ENCODE measurements at places on chromosomes 12 and 14.

DNA sequence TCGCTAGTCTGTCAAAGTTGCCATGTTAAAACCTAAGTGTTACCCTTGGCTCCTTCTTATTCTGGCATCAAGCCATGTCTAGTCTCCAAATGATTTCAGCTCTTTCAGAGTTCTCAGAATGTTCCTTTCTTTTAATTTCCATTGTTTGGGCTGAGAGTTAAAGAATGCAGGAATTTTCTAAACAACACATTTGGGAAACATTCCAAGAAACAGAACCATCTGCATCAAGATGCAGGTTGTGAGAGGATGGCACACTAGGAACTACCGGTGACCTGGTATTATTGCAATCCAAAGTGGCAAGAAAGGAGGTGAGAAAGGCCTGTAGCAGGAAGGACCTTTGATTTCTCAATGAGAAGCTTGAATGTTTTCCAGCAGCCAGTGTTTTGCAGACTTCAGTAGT, 30.1 kb downstream of the SLC35F4 start:
- peak; percentile 35 for DNase-seq

GRCh38 chr14:78227248-78228077, 57.3 kb downstream of the NRXN3 start:
- DNase-seq = peak; percentile 16

DNA sequence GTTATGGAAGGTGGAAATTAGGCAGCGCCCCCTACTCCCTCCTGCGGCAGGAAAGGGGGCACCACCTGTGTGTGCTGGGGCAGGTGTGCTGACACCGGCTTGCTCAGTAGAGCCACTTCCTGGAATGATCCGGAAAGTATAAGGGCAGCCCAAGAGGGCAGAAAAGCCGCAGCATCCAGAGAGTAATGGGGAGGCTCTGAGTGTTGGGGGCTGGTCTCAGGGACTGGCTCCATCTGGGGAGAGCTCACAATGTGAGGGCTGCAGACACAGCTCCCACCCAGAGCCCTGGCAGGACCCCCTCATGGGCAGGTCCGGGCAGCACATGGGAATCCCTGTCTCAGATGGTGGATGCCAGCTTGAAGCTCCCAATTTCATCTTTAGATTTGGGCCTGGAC, 187.6 kb upstream of the C14orf180 start:
- DNase-seq = no peak

GRCh38 chr14:105414456-105415371, 4.9 kb upstream of the MTA1 start:
- DNase-seq = peak; percentile 89

- DNase-seq = peak; percentile 94
Measured at GRCh38 chr12:122871851-122872780, 23.8 kb downstream of the VPS37B start.

DNA sequence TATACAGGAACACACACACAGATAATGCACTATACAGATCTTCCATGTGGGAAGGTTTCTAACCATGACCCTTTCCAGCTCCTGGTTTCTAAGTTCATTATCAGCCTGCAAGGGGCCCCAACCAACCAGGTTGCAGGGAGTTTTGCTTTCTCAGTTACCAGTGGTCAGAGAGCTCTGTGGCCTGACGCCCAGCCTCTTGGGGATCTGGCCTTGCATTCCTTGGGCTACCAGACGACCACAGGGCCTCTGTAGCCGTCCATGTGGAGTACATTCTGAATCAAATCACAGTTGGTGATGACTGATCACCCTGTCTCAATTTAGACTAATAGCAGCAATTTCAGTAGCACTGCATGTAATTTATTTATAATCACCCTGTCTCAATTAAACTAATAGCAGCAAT, 47.5 kb downstream of the PAH start:
- no peak for DNase-seq

- no peak for DNase-seq
Measured at GRCh38 chr12:103879048-103879692, 38.1 kb upstream of the NT5DC3 start.

DNA sequence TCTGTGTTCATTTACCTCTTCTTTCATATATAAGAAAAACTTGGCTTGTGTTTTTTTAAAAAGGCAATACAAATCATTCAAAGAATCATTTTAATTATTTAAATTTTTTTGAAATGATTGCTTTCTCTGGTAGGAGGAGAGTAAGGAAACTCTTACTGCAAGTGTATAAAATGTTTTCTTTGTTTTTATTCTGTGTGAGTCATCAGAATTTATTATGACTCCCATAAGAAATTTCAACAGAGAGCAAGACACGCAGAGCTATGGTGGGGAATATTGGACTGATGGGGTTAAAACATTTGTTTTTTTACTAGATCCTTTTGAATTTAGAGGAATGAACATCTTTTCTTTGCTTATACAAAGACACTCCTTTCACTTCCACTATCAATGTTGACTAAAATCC, 119.1 kb upstream of the ATXN7L3B start:
- DNase-seq = no peak
